ENCODE measurements at places on chromosomes 2 and 18.

GRCh38 chr2:86603905-86604304 is 19.8 kb downstream of the RNF103 start:
- DNase-seq: no peak

DNA sequence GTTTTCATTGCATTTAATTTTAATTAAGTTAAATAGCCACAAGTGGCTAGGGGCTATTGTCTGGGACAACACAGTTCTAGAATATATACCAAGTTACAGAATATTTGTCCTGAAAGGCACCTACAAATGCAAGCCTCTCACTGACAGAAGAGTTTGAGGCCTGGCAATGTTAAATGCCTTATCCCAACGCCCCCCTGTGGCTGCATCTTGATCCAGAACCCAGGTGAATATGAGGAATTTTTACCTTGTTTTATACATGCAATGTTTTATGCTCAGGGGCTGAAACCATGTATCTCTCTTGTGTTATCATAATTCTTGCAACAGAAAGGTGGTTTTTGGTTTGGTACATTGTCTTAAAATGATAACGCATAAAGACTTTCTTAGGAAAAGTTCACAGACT is 71.8 kb upstream of the SEC11C start:
- peak; percentile 8 for DNase-seq

- no peak for DNase-seq
Observed at GRCh38 chr18:59265246-59265973, 7.8 kb downstream of the RAX start.

DNA sequence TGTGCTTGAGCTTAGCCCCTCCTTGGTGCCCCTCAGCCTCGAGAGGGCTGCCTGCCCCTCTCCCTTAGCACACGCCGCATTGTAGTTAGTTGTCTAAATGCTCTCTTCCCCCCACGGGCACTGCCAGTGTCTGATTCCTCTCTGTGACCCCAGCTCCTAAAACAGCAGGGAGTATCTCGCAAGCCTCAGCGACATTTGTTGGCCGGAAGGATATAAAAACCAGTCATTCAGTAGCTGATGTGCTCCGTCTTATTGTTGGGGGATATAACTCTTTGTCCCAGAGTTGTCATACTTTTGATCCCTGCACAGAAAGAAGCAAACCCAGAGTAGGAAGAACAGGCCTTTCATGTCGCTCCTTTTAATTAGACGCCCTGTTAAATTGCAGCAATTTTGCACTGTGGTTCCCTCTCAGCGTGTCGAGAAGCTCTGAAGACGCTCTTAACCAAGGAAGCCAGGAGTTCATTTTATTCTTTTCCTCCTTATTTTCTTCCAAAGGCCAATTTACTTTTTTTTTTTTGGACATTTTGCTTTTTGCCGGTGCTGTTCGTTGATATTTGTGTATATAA is 201.8 kb downstream of the KLHL29 start:
- DNase-seq: no peak

- DNase-seq: no peak
Observed at GRCh38 chr2:177818412-177818811, 254.2 kb downstream of the PDE11A start.

DNA sequence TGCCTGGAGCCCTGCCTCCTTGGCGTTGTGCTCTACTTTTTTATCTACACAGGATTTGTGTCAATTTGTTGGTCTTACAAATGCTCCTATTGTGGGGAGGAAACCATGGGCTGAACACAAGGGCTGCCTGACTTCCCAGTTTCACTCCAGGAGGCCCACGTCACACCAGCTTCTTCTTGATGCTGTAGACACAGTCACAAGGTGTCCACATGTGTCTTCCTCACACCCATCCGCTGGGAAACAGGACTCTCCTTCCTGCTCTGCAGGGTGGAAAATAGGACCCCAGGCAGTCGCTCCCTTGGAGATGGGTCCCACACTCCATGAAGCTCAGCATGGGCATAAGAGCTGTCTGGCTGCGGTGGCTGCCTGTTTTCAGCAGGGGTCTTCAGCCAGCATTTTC is 468.2 kb downstream of the EPHA4 start:
- no peak for DNase-seq

- DNase-seq: no peak
Observed at GRCh38 chr18:42163321-42163720, 208.3 kb downstream of the PIK3C3 start.

DNA sequence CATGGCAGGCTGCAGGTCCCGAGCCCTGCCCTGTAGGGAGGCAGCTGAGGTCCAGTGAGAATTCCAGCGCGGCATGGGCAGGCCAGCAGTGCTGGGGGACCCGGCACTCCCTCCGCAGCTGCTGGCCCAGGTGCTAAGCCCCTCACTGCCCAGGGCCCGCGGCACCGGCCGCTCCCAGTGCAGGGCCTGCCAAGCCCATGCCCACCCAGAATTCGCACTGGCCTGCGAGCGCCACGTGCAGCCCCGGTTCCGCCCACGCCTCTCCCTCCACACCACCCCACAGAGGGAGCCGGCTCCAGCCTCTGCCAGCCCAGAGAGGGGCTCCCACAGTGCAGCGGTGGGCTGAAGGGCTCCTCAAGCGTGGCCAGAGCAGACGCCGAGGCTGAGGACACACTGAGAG is 158.5 kb upstream of the ACVR2A start:
- DNase-seq: no peak

DNA sequence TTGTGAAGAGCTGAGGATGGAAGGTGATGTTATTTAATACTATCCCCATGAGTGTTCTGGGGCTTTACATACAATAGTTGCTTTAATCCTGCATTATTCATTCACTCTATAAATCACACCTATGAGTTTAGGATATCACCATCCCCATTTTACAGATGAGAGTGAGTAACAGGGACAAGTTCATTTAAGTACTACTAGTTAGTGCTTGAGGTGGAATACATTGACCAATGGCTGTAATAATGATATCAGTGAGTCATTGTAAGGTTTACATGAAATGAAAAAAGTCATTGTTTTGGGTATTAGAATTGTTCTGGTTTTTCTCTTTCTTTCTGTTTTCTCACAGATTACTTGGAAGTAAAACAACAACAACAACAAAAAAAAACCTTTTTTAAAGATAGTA is 42.5 kb downstream of the TANC1 start:
- DNase-seq: no peak

DNA sequence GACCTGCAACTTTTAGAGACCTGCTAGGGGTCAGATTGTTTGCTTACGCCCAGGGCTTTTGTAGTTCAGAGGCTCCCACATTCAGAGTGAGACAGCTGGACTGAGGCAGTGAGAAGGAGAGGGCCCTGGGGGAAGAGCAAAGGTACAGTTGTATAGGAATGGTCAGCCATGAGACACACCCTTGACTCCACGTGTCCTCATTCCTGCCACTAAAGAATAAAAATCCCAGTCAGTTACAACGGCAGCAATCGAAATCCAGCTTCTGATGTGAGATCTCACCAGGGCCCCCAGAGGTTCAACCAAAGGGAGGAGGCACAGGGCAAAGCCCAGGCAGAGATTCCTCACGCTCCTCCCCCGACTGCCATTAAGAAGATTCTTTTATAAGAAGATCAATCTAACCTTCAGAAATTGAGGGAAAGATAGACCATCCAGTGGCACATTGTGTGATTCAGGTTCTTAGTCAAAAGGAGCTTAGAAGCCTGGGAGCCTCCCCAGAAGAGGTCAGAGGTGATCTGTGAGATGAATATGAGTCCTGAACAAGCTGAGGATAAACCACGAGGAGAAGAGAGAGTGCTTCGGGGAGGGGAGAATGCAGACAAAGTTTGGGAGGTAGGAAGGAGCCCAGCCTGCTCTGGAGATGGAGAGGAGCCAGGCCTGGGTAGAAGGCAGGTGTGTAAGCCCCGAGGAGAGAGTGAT is 317.0 kb downstream of the CYP26B1 start:
- DNase-seq: no peak

DNA sequence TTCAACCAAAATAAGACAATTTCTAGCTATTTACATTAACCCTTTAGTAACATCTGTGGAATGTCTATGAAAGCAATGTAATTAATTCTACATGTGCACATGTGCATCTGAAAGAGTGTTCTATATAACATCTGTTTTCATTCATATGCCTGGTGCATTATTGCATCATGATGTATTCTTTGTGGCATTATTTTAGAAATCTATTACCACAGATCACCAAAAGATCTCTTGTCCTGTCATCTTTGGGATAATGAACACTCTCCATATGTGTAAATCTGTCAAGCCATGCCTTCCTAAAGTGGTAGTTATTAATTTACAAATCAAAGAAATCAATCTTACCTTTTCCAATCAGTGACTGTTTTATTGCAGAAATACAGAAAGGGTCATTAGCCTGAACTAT is 86.9 kb downstream of the TRIB2 start:
- no peak for DNase-seq

DNA sequence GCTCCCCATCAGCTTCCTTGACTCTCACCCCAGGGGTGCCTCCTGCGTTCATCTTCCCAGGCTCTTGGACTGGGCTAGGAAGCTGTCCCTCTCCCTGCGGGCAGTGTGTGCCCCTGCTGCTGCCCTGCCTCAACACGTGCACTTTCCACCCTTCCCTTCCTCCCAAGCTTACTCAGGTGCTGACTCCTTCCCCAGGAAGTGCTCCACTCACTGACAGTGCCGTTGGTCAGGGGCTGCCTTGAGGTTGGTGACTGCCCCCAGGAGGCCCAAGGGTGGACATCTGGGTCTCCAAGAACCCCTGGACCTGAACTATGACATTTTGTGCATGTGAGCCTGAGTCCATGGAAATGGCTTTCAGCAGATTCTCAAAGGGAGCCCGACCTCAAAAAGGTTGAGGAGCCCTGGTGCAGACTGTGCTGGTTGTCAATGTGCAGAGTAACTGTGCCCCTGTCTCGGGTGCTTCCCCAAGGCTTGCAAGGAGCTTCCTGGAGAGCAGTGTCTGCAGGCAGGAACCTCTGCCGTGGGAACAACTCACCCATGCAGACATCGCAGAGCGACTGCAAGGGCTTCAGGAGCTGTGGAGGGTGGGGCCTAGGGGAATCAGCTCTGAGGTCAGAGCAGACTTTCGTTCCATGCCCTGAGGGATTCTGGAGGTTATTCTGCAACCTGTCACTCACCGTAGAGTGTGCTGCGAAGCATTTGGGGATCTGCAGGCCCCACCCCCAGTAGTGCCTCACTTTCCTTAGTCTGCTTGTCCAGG is 116.5 kb upstream of the MCFD2 start:
- DNase-seq: no peak

DNA sequence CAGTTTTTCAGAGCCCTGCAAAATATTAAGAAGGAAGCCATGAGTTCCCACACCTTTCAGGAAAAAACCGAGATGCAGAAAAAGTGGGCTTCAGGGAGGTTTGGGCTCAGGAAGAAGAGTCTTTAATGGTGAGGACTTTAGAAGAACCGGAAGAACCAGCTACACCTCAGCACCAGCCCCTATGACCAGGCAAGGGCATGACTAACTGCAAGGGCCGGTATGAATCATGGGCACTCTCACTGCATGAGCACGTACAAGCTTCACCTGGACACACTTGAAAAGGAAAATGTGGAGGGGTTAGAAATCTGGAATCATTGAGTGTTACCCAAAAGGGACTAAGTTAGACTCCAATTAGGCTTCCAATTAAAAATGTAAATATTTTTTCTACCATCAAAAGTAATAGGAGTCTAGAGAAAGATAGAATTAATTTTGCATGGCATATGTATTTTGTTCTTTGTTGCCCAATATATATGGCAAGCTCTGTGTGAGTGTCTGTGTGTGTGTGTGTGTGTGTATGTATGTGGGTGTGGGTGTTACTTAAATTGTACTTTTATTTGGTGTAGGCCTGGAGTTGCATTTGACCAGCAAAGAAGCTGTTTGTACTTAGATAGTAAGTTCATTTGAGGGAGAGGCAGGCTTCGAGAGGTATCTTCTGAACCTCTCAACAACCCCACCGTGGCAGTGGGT is 66.5 kb upstream of the THUMPD2 start:
- DNase-seq: no peak

GRCh38 chr2:237041231-237041630 is 44.5 kb upstream of the COPS8 start:
- no peak for DNase-seq

- DNase-seq: peak; percentile 7
Observed at GRCh38 chr2:46915281-46915810, at the start of gene MCFD2. Gene MCFD2 (minus strand): TSS chr2:46915806. CDS start chr2:46909171, 6,635 bp downstream.

- no peak for DNase-seq
Observed at GRCh38 chr18:32732165-32732564, 40.7 kb downstream of the KLHL14 start.

- DNase-seq: no peak
Observed at GRCh38 chr2:156333951-156334495, 1.5 kb upstream of the NR4A2 start.

- no peak for DNase-seq
Observed at GRCh38 chr2:203400805-203401585, 72.8 kb downstream of the ABI2 start.

DNA sequence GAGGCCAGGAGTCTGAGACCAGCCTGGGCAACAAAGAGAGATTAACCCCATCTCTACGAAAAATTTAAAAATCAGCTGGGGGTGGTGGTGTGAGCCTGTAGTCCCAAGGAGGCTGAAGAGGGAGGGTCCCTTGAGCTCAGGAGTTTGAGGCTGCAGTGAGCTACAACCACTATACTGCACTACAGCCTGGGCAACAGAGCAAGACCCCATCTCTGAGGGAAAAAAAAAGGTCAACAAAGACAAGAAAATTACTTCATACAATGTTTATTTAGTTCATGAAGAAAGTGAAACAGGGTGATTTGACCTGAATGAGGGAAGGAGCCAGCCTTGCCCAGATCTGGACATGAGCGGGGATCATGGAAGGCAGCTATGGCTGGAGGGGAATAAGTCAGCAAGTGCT is 59.1 kb downstream of the TMEM163 start:
- DNase-seq: no peak

GRCh38 chr18:13614641-13615288 is 111.6 kb downstream of the FAM210A start:
- peak; percentile 25 for DNase-seq

- no peak for DNase-seq
Observed at GRCh38 chr2:174840436-174840835, 76.2 kb upstream of the CHRNA1 start.

DNA sequence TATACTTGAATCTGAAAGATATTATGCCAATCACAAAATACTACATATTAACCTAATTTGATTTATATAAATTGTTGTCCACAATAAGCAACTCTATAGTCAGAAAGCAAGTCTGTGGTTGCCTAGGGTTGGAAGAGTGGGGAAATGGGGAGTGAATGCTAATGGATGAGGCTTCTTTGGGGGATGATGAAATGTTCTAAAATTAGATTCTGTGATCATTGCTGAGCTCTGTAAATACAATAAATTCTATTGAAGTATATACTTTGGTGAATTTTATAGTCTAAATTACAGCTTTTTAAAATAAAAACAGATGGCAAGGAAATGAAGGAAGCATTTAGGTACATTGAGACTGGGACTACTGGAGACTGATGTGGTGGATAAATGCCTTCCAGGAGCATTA is 275.5 kb downstream of the MBD2 start:
- no peak for DNase-seq

GRCh38 chr2:151770995-151771394 is 36.7 kb upstream of the NEB start:
- DNase-seq: no peak

DNA sequence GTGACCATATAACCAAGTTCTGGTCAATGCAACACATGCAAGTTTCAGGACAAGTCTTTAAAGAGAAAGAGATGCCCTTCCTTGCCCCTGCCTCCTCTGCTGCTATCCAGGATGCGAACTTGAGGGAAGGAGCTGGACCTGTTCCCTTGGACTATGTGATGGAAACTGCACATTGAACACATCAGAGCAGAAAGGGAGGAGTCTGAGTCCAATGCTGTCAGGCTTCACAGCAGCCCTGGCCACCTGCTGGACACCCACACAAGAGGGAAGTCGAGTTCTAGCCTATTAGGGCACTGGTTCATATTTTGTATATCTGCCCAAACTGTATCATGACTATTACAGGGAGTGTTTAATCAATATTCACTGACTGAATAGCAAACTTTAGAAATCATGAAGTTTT is 38.3 kb upstream of the TEX51 start:
- no peak for DNase-seq

All from activated naive CD4-positive, alpha-beta T cell treated with Interleukin-2 at 50 U/mL for 16 hours (primary cell).